ENCODE measurements at places on chromosomes 6 and 20. TPM values are rescaled to one million over a fixed set of nuclear protein-coding genes. Genes with fewer than 3 reads are reported as not detected.

- no peak for DNase-seq
Observed at GRCh38 chr6:159461998-159462397, 231.0 kb downstream of the SOD2 start.

- DNase-seq, result no peak
Observed at GRCh38 chr20:31956556-31957526, 5.0 kb upstream of the PDRG1 start.

DNA sequence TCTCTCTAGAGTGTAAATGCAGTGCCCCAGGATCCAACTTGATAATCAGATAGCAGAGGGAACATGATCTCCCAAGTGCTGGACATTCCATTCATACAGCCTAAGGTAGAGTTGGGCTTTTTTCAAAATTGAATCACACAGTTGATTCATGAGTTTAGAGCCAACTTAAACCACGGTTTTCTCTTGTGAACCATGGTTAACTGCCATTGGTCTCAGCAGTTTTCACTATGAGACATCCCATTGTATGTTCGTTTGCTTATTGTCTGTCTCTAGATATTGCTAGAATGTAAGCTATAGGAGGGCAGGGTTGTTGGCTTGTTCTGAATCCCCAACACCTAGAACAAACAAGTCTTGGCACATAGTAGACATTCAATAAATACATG is 37.2 kb upstream of the TAF8 start:
- no peak for DNase-seq

TBCC gene
- polyA plus RNA-seq, result 12.3 TPM

DNA sequence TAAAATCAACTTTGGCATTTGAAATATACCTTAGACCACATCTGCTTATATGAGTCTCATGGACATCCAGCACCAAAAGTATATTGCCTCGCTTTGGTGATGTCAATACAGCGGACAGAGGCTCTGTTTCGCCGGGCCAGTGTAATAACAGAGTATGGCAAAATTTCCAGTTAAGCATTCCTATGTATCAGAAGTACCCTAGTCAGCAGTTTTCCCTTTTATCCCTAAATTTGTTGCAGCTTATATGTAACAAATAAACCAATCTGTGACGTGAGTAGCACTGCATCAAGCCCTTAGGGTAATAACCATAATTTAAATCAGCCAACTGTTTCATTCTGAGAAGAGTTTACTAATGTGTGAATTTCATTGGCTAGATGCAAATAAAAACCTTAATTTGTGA is 585.5 kb upstream of the ADGRB3 start:
- DNase-seq, result no peak

DNA sequence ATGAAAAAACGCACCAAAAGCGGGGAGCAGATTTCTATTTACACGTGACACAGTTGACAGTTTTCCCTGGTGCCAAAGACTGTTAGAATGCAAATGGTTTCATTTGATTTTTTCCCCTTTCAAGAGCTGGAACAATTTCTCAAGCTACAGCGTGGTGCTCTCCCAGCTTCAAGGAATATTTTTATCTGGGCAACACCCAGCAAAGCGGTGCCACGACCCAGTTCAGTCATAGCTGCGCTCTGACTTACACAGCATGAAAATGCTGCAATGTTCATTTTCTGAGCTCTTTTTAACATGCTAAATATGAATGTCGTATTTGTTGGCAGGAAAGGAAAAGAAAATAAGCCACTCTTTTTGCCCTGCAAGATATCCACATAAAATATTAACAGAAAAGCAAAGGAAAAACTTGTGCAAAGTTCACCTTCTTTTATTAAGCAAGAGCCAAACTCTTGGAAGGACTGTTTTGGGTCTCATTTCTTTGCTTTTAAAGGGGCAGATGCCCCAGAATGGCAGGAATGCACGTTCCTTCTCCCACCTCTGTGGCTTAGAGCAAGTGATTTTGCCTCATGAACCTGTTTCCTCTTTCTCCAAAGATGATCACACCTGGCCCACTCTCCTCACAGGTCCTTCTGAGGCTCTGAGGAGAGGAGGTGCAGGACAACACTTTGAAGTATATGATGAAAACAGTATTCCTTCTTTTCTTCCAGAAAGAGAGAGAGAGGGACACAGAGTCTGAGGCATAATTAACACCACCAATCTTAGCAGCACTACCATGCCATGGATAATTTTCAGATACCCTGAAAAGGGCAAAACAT is 47.0 kb downstream of the TTI1 start:
- no peak for DNase-seq

AIF1 gene
- polyA plus RNA-seq, result 13.4 TPM

DNA sequence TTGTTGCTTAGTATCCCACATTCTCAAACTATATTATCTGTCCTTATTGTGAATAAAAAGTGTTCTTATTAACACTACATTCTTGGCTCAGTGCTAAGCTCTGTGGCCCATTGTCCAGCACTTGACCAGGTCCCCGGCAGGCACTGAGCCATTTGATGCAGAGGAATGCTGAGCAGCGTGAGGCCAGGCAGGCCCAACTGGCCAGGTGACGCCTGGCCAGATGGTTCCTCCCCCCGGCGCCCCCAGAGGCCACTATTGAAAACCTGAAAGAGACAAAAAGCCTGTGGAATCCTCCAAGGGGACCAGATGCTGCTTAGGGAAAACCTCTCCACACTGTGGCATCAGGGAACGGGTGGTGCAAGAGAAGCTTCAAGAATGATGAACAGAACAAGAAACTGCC is 597.5 kb upstream of the JAG1 start:
- DNase-seq, result no peak

DNA sequence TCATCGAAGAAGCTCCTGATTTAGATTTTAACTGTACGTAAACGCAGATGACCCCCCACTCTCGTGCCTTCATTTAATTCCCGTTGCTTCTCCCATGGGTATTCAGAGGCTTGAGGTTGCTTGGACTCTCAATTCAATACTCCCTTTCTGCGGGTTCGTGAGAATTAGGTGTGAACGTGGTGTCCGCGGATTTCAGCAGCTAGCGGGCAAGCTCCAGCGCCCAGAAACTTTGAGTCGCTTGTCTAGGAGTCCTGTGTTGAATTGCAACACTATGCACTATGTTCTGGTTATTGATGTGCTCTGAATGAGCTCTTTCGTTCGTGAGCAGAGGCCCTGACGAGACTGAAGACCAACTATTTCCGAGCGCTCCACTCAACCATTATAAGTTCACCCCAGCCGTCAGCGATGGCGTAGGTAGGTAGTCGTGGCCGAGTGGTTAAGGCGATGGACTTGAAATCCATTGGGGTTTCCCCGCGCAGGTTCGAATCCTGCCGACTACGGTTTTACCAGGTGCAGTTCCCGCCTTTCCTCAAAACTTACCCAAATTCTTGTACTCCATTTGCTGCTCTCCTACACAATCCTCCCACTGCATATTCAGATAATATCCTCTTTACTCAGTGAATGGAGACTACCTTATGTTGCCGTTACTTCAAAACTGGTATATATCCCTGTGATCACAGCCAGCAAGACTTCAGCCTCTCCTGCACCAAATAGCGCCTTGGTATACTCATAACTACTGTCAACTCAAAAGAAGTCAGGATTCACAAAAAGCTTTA is 72.6 kb upstream of the ZNF184 start:
- DNase-seq, result no peak

FOXC1 gene
- 1.7 TPM for polyA plus RNA-seq

- DNase-seq, result no peak
Observed at GRCh38 chr6:53089948-53090347, 24.7 kb downstream of the FBXO9 start.
